Activated CD4-positive, alpha-beta T cell treated with anti-CD3 and anti-CD28 coated beads, Interleukin-2, amount 10 ng/mL, durations not matched to agents 24 days and 14 days (primary cell): ENCODE measurements at places on chromosomes 5 and 9. TPM values are rescaled to one million over a fixed set of nuclear protein-coding genes. Genes with fewer than 3 reads are reported as not detected.

DNA sequence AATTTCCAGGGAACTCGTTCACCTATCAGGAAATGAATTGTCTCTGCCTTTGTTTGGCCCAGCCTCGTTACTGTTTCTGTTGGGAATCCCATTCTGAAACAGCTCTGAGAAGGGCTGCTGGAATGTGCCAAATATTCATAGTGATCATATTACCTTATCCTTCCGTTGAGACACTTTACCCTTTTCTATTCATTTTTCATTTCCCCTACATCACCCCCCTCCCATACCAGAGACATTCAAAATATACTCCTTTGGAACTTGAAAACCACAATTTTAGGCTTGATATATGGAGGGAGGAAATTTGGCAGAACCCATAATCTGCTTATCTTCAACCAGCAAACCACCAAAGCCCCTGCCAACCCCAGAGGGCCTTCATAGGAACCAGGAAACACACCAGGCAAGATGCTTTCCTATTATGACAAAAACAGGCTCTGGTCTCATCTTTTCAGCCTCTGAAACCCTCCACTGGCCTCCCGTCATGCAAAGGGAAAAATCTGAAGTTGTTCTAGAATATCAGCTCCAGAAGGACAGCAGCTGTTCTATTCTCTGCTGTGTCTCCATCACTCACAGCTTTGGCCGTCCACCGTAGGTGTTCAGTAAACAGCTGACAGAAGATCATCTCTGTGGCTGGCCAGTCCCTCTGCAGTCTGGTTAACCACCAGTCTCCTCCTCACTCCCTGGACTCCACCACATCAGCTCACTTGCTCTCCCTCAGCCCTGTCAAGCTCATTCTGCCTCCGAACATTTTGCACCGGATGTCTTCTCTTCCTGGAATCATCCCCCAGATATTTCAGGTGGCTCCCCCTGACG is 217.2 kb upstream of the WWC1 start:
- DNase-seq: no peak

GRCh38 chr5:68189613-68190012 is 25.9 kb upstream of the PIK3R1 start:
- no peak for DNase-seq

ZNF366 gene
- total RNA-seq: not detected in 2 replicates

DNA sequence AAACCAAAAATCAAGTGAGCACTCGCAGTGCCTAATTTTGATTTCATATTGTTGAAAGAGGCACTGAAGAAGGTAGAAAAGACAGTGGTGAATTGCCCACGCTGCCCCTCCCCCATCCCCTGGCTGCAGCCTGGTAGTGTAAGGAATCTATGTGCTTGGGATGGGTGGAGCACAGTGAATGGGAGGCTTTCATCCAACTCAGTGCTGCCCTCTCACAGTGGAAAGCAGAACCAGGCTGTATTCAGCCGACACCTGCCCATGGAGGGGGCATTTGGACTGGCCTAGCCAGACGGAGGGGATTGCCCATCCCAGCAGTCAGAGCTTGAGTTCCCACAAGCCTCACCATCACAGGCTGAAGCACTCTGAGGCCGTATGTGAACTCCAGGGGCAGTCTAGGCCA is 800.4 kb upstream of the DMAC1 start:
- no peak for DNase-seq
